ENCODE measurements at places on chromosomes 2 and 18. TPM values are rescaled to one million over a fixed set of nuclear protein-coding genes. Genes with fewer than 3 reads are reported as not detected.

DNA sequence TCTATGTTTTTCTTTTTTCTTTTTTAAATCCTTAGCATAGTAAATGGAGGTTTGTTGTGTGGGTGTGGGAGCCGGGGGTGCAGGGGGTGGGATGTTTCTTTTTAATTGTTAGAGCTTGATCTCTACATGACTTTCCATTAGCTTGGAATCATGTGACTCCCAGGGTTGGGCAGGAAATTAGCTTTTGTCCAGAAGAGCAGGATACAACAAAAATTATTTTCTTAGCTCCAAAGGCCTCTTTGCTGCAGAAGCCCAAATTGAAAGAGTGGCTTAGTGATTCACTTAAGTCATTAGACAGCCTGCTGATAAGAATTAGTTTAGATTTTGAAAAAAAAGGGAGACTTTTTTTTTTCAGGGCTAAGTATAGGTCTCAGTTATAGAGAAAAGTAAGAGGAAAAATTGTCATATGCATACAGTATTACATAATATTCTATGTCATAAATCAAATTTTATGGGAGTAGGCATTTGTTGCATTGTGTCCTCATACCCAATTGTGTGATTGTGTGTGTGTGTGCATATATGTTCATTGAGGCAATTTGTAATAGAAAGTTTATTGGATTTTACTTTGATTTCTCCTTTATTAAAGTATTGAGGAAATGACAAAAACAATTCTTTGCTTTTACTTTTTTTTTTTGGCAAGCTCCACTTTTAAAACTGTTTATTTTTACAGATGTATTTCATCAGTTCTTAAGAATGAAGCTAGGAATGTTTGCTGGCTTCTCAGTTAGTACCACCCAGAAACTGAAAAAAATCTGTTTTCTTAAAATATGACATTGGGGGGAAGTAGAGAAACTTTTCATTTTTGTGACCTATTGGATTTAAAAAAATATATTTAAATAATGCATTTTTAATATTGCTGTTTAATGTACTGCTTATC is 47.4 kb downstream of the TSPYL6 start:
- no peak for DNase-seq
- no peak overlapping the region for H3K27ac ChIP-seq

DNA sequence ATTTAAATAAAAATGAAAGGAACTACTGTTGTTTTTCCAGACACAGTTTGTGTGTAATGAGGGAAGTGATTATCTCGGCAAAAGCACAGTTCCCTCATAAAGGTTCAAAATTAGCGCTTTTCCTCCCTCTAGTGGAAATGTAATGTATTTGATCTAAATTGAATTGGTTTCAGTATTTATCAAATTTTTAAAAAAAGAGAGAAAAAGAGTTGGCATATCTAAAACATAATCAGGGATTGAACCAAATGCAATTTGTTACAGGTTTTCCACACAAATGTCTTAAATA is 37.5 kb downstream of the CMPK2 start:
- no peak for DNase-seq
- no peaks in the 10 kb centered on the region for H3K27me3 ChIP-seq
- H3K4me3 ChIP-seq: no peak overlapping the region
- no peak overlapping the region for H3K27ac ChIP-seq
- H3K36me3 ChIP-seq: no peaks in the 10 kb centered on the region

DNA sequence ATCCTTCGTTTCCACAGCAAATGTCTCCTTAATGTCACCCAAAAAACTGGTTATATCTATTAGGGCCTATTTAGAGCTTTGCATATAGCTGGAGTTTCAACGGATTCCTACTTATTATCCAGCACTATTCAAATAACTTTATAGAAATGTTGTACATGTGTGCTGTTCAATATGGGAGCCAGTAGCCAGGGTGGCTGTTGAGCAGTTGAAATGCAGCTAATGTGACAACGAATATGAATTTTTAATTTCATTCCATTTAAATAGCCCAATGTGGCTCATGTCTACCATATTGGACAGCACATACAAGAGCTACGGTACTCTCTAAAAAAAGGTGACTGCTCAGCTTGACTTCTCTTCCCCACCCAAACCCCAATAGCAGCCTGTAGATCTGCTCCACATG is 2.4 kb downstream of the APOB start:
- peaks cover 23% of the 10 kb centered on the region for H3K27me3 ChIP-seq
- no peak for DNase-seq
- no peak overlapping the region for H3K27ac ChIP-seq
- H3K4me1 ChIP-seq: peaks cover 4% of the 10 kb centered on the region

- DNase-seq: no peak
- peaks cover 54% of the 10 kb centered on the region for H3K4me1 ChIP-seq
- H3K27me3 ChIP-seq: no peaks in the 10 kb centered on the region
- H3K36me3 ChIP-seq: peaks cover 70% of the 10 kb centered on the region
- no peak overlapping the region for H3K4me3 ChIP-seq
Observed at GRCh38 chr2:201205515-201205849, 22.5 kb downstream of the CASP10 start.

DNA sequence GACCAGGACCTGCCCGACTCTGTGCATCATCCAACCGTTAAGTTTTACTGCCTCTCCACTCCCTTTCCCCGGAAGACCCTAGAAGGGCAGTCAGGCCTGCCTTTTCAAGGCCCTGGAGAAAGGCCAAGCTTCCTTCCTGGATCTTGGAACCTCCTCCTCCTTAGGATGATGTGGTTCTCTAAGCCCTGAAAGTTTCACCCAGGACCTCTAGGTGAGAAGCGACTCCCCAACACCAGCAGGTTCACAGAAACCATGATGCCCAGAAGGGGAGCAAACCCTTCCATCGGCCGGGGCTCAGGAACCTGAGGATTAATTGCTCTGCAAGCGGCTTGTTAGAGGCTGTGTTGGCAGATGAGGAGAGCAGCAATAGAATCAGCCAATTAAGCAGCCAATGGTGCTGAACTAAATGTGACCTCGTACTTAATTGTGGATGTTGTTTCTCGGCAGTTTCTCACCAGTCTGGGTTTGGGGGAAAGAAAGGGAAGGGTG is 94.2 kb upstream of the FZD7 start:
- no peak for DNase-seq
- peaks cover 3% of the 10 kb centered on the region for H3K27me3 ChIP-seq
- no peaks in the 10 kb centered on the region for H3K4me1 ChIP-seq
- H3K27ac ChIP-seq: no peak overlapping the region
- no peaks in the 10 kb centered on the region for H3K36me3 ChIP-seq

DNA sequence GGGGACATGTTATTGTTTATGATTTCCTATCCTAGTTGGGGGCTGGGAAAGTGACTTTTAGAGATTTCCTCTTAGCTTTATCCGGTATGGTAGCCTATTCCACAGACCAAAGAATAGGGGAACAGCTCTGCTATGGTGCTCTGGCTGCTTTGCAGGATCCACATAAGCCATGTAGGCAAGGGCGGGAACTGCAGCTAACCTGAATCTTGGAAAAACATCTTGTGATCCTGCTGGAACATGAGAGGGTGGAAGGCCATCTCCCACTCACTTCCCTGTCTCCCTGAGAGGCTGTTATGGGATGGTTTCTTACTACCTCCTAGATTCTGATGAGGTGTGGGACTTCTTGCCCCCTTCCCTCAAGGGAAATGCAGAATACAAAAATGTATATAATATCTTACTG is 2.0 kb upstream of the DARS1 start:
- H3K27me3 ChIP-seq: no peaks in the 10 kb centered on the region
- no peak for DNase-seq
- no peaks in the 10 kb centered on the region for H3K36me3 ChIP-seq
- H3K4me1 ChIP-seq: peaks cover 38% of the 10 kb centered on the region

GRCh38 chr2:36706021-36706876 is 9.7 kb downstream of the VIT start:
- no peaks in the 10 kb centered on the region for H3K36me3 ChIP-seq
- H3K27ac ChIP-seq: no peak overlapping the region
- DNase-seq: no peak
- no peak overlapping the region for H3K4me3 ChIP-seq

DNA sequence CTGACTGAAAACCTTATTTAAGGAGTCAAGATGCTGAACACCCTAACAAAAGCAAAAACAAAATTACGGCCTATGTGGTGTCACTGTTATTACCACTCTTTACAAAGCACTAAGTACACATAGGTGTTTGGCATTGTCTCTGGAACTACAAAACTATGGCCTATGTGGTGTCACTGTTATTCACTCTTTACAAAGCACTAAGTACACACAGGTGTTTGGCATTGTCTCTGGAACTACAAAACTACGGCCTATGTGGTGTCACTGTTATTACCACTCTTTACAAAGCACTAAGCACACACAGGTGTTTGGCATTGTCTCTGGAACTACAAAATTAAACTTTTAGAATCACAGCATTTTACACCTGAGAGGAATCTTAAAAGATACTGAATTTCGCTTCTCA is 47.4 kb downstream of the SLC35F5 start:
- no peaks in the 10 kb centered on the region for H3K4me1 ChIP-seq
- no peak overlapping the region for H3K4me3 ChIP-seq
- no peak overlapping the region for H3K27ac ChIP-seq
- H3K36me3 ChIP-seq: no peaks in the 10 kb centered on the region

DNA sequence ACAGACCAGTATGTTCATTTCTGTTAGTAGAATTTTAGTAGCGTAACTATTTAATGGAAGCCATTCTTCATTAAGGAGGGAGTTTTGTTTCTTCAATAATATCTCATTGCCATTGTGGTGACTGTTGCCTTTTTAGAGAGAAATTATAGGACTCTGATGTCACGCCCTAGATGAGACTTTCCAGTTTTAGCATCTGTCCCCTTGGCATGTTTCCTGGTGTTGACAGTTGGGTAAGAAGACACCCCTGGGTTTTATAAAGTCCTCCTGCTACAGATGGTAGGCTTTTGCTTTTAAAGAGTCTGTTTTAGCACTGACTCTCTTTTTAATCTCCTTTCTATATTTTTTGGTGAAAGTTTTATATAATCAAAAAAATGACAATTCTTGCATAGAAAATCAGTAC is 41.9 kb downstream of the KCNJ3 start:
- no peak overlapping the region for H3K4me3 ChIP-seq
- no peaks in the 10 kb centered on the region for H3K4me1 ChIP-seq
- no peaks in the 10 kb centered on the region for H3K36me3 ChIP-seq
- no peaks in the 10 kb centered on the region for H3K27me3 ChIP-seq
- H3K27ac ChIP-seq: no peak overlapping the region
- DNase-seq: no peak

- H3K36me3 ChIP-seq: no peaks in the 10 kb centered on the region
- no peak for DNase-seq
- no peaks in the 10 kb centered on the region for H3K4me1 ChIP-seq
- H3K4me3 ChIP-seq: no peak overlapping the region
- H3K27me3 ChIP-seq: no peaks in the 10 kb centered on the region
- no peak overlapping the region for H3K27ac ChIP-seq
Observed at GRCh38 chr18:8469544-8470130, 139.6 kb upstream of the RAB12 start.

- peaks cover 11% of the 10 kb centered on the region for H3K4me1 ChIP-seq
- DNase-seq: no peak
Observed at GRCh38 chr2:12463189-12463588, 253.5 kb upstream of the TRIB2 start.

- H3K27ac ChIP-seq: no peak overlapping the region
- DNase-seq: no peak
- H3K4me1 ChIP-seq: peaks cover 24% of the 10 kb centered on the region
Observed at GRCh38 chr2:3147651-3148530, 229.7 kb downstream of the EIPR1 start.

- no peak for DNase-seq
- H3K27ac ChIP-seq: no peak overlapping the region
- no peaks in the 10 kb centered on the region for H3K36me3 ChIP-seq
- peaks cover 2% of the 10 kb centered on the region for H3K27me3 ChIP-seq
Observed at GRCh38 chr2:5942204-5942603, 250.0 kb downstream of the SOX11 start.

GRCh38 chr2:55147531-55147930 is 84.6 kb downstream of the CLHC1 start:
- H3K36me3 ChIP-seq: peaks cover 7% of the 10 kb centered on the region
- H3K4me3 ChIP-seq: no peak overlapping the region
- peaks cover 3% of the 10 kb centered on the region for H3K4me1 ChIP-seq
- no peaks in the 10 kb centered on the region for H3K27me3 ChIP-seq

DNA sequence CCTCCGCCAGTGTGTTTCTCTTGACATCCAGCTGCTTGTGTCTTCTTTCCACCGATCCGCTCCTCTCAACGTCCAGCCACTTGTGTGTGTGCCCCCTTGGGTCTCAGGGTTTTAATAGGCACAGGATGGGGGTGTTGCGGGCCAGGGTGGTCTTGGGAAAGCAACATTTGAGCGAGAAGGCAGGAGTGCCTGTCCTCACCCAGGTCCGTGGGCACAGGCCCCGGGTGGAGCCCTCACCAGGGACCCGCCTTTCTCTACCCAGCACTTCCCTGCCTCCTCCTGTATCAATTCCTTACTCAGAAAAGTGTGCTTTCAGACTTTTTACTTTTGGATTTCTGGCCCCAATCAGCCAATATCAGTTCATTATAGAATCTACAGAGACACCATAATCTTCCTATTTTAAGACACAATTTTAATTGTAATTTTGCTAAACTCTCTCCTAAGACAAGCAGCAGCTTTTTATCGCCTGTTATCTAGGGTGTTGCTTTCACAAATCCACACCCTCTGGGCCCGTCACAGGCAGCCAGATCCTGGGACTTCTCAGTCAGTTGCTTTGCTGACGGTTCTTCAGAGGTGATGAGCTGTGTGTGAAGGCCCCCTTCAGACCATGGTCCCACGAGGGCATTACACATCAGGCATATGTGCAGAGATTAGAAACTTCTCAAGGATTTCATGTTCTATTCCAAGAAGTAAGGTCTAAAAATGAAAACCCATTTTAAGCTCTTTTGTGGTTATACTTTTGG is 96.0 kb upstream of the FHL2 start:
- peaks cover 6% of the 10 kb centered on the region for H3K27me3 ChIP-seq
- H3K4me1 ChIP-seq: no peaks in the 10 kb centered on the region
- peaks cover 2% of the 10 kb centered on the region for H3K36me3 ChIP-seq

GRCh38 chr2:24019729-24020128 is 9.8 kb downstream of the MFSD2B start:
- peaks cover 3% of the 10 kb centered on the region for H3K27me3 ChIP-seq
- H3K36me3 ChIP-seq: no peaks in the 10 kb centered on the region
- DNase-seq: no peak
- no peak overlapping the region for H3K4me3 ChIP-seq

The EDAR gene
- 10.6 TPM for total RNA-seq

The DIS3L2 gene
- 59.0 TPM for total RNA-seq

The DYNAP gene
- not detected for total RNA-seq

The MAP3K19 gene
- total RNA-seq: not detected

The KIAA2012 gene
- total RNA-seq: not detected
